Cerebellum (tissue), 4 donors: ENCODE measurements at places on chromosomes 6 and 20. TPM values are rescaled to one million over a fixed set of nuclear protein-coding genes. Genes with fewer than 3 reads are reported as not detected.

The SLC35D3 gene
- 0.36 TPM for total RNA-seq

The PARD6B gene
- 8.5 TPM for total RNA-seq

DNA sequence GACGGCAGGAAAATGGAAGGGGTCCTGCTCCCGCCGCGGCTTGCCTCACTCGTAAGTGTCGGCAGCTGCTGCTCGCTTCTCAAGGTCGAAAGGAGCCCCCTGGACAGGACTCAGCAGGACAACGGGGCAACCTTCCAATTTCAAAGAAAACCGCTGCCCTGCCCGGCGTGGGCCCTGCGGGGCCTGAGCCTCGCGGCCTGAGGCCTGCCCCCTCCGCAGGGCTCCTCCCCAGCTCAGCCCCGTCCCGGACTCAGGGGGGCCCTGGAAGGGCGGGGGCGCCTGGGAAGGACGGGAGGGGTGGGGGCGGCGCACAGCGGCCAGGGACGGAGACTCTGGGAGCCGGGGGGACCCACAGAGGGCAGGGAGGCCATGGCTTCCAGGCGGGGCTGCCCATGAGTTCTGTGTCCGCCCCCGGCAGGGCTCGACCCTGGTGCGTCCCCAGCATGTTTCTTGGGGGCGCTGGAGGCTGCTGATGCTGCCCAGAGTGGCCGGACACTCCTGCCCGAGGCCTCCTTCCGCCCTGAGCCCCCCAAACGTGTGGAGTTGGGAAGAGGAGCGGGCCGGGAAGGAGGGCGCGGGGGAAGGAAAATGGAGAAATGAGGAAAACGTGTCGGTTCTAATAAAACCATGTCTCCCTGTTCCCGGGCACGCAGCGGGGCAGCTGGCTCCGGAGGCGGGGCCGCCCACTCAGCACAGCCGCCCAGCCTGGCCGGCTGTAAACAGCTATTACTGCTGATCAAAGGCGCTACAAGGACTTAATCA, 114.6 kb downstream of the DLL1 start:
- no peak for DNase-seq

- DNase-seq, result no peak
Observed at GRCh38 chr6:130713144-130713543, 114.1 kb upstream of the SMLR1 start.

DNA sequence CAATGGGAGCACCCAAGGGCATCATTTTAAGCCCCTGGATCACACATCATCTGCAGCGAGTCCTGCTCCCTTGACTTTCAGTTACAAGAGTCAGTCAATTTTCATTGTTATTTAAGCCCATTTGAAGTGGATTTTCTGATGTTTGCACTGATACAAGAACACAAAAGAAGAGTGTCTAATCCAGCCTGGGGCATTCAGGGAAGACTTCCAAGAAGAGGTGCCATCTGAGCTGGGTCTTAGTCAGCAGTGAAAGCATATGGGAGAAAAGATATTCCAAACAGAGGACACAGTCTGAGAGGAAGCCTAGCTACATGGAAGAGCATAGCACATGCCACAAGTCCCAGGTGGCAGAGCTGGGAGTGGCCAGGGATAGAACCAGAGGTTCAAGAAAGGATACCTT, 10.4 kb upstream of the FOXP4 start:
- no peak for DNase-seq

DNA sequence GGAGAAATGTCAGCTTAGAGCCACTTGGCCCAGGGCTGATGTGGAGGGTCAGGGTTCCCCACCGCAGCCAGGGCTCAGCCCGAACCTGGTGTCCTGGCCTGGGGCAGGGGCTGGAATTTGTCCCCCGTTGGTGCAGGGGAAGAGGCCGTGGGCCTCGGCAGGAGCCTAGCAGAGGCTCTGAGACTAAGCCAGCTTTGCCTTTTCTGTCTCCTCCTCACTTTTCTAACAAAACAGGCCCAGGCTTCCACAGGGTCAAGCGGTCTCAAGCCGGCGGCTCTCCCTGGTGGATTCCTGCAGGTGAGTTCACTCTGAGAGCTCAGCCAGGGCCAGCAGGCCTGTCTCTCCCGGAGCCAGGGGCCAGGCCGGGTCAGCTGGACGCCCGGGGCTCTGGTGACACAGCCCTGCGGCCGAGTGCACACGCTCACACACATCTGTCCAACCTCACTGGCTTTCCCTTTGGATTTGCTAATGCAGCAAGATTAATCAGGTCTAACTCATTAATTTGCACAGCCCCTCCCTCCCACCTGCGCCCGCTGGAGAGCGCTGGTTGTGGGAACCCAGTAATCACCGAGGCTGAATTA, 2.9 kb upstream of the CHRNA4 start:
- DNase-seq, result no peak

GRCh38 chr6:139161817-139162284, 27.0 kb downstream of the HECA start:
- DNase-seq, result no peak

DNA sequence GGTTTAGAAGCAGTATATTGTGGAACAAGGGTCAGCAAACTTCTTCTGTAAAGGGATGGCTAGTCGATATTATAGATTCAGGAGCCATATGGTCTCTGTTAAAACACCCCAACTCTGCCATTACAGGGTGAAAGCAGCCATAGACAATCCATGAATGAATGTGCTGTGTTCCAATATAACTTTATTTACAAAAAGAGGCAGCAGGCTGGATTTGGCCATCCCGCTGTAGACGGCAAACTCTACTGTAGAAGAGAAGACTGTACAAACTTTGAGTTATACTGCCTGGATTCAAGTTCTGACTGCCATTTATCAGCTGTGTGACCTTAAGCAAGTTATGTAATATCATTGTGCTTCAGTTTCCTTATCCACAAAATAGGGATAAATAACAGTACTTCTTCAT, 33.7 kb upstream of the SNX9 start:
- no peak for DNase-seq

DNA sequence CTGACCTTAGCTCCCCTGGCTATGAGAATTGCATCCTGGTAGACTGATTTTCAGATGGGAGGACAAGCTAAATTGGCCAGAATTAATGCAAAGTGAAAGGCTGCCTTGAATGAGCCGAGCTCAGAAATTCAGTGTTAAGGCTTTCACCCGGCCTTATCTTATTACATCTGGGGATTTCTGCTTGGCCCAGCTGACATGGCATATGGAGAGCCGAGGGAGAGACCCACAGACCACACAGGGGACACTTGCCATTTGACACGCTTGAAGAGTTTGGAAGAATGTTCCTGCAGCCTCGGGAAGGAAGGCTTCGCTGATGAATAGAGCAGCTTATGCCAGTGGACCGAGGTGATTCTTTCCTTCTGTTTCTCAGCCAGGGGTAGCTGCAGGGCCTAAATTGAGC, 9.0 kb downstream of the MOCS3 start:
- peak; percentile 20 for DNase-seq
